ENCODE measurements at places on chromosomes 6 and 20.

GRCh38 chr6:54254886-54255285, 53.4 kb upstream of the TINAG start:
- DNase-seq: no peak

- DNase-seq: peak; percentile 23
Observed at GRCh38 chr6:116971959-116972358, 94.9 kb downstream of the RFX6 start.

DNA sequence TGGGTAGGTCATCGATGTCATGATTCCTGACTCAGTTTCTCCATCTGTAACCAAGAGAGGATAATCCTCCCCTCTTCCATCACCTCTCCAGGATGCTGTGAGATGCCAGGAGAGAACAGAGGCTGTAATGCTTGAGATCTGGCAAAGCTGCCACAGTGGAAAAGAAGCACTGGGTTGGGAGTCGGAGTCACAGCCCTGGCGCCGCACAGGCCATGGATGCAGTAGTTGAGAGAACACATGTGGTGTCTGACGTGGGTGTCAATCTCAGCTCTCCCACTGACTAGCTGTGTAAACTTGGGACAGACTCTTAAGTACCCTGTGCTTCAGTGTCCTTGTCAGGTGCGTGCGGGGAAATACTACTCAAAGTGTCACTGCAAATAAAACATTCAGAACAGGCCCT, 47.3 kb downstream of the LRFN2 start:
- no peak for DNase-seq

DNA sequence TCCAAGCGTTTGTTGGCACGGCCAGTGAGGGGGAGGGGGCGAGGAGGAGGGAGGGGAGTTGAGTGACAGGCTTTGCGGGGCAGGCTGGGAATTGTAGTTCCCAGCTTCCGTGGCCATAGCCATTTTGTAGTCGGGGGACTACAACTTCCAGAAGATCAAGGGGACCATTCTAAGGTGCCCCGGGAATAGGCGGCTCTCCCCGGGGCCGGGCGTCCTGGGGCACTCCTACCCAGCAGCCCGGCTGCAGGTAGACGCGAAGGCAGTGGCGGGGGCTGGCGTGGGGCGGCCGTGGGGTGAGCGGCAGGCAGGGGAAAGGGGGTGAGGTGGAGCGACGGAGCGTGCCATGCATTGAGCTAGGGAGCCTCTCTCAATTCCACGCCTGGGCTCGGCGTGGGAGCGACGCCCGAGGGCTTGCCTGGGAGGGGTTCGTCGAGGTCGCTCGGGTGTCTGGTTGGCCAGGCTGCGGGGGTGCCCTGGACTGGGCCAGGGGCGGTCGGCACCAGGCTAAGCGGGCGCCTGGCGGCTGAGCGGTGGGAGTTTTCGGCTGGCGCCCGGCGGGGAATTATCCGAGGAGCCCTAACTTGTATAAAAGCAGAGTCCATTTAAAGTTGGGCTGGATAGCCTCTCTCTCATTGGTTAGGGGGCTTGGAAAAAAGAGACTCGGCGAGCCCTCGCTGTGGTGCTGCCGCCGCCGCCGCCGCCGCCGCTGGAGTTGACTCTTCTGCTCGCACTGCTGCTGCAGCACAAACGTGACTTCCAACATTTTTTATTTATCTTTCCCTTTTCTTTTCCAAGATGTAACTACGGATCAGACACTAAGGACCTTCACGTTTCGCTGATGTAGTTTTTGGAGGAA, at the start of gene JARID2:
Gene JARID2, plus strand, starts transcription at position 709 of the 856 bp plus-strand sequence. CDS start 471 bp downstream, outside the sequence.
- DNase-seq: peak; percentile 98

DNA sequence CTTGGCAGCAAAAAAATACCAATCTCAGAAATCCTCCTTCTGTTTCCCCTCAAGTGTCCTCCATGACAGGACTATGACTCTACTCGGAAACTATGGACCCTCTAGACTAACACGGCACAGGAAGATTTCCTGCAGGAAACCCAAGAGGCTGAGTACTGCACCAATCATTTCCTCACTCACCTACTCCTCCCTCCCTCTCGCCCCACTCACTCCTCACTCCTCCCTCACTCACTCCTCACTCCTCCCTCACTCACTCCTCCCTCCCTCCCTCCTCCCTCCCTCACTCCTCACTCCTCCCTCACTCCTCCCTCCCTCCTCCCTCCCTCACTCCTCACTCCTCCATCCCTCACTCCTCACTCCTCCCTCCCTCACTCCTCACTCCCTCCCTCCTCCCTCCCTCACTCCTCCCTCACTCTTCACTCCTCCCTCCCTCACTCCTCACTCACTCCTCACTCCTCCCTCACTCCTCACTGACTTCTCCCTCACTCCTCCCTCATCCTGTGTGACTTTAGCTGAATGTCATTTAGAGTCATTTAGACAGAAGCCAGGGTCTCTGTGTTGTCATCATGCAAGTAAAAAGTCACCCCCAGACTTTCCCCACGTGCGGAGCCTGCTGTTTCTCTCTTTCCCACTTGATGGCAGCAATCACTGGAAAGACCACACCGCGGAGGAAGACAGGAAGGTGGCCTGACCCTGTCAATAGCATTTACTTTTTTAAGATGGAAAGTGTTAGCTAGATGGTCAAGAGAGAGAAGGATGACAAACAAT, 226.8 kb upstream of the PDE10A start:
- peak; percentile 29 for DNase-seq

GRCh38 chr20:4299773-4300172, 284.4 kb upstream of the RNF24 start:
- DNase-seq: no peak

GRCh38 chr6:5132731-5133130, 47.6 kb downstream of the PPP1R3G start:
- DNase-seq: no peak

GRCh38 chr6:121800047-121800446, 364.6 kb downstream of the GJA1 start:
- DNase-seq: no peak

DNA sequence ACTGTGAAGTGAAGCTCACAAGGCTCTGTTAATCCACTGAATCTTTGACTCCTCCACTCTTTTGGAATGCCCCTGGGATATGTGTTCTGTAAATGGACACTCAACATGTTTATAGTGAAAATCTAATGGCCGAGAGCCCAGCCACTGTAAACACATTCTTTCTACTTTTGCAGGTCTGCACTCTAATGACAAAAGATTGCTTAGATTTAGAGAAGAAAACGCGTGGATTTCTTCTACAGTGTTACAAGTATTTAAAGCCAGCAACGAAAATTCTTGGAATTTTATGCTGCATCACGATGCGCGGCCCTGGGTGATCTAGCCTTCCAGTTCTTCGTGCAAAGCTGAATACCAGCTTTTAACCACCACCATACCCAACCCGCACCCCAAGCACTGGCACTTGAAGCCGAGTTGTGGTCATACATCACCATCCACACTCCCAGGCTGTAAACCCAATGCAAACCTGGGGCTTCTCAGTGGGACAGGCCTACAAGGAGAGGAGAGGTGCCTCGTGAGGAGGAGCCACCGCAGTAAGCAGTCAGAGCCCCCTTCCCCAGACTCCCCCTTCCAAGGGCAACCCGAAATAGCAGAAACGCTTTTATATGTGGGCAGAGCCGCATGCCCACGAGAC, 3.7 kb upstream of the FOXO3 start:
- no peak for DNase-seq

DNA sequence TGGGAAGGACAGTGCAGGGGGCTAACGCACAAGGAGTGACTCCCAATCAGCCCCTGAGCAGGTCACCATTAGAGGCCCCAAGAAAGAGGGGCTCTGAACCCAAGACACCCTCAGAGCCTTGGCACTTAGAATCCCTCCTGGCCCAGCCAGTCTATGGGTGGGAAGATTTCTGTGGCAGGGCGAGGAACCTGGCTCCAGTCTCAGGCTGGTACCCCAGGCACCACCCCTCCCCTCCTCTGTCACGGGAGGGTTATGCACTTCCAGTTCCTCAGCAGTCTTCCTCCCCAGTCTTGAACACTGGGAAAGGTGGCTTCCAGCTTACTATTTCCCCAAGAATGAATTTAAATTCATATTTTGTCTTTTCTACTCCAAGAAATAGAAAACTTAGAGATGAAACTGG, 27.6 kb upstream of the SSTR4 start:
- DNase-seq: no peak

DNA sequence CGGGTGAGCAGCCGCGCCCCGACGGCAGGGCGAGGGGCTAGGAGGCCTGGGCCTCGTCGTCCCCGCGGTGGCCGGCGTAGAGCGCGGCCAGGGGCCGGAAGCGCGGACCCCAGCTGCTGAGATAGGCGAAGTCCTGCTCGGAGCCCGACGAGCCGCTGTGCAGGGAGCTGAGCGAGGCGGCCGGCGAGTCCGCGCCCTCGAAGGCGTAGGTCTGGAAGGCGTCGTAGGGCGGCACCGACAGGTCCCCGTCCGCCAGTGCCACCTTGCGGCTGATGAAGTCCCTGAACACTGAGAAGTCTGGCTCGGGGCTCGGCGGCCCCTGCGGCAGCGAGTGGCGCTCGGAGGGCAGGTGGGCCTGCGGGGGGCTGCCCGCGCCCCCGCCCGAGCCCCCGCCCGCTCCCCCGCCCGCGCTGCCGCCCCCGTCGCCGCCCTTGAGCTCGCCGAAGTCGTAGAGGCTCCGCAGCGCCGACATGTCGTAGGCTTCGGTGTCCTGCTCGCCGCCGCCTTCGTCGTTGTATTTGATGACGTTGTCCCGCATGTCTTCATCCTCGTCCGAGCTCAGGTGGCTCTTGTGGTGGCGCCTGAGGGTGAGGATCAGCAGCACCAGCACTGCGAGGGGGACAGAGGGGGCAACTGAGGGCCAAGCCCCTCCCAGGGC, 56.5 kb downstream of the CD40 start:
- peak; percentile 84 for DNase-seq

Data from activated CD4-positive, alpha-beta T cell treated with anti-CD3 and anti-CD28 coated beads for 48 hours (primary cell).